Panc1 (cell line): ENCODE measurements at places on chromosomes 6 and 20. TPM values are rescaled to one million over a fixed set of nuclear protein-coding genes. Genes with fewer than 3 reads are reported as not detected.

DNA sequence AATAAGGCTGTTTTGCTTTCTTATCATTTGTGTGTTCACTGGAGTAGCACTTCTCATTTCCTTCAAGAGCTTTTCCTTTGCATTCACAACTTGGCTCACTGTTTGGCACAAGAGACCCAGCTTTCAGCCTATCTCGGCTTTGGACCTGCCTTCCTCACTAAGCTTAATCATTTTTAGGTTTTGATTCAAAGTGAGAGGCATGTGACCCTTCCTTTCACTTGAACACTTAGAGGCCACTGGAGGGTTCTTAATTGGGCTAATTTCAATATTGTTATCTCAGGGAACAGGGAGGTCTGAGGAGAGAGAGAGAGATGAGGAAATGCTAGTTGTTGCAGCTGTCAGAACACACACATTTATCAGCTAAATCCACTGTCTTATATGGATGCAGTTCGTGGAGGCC, 82.9 kb upstream of the SCAF8 start:
- no peak for DNase-seq
- H3K36me3 ChIP-seq: no peaks in the 10 kb centered on the region
- H3K27me3 ChIP-seq: no peaks in the 10 kb centered on the region
- H3K4me3 ChIP-seq: no peak overlapping the region
- no peak overlapping the region for H3K27ac ChIP-seq
- H3K4me1 ChIP-seq: peaks cover 4% of the 10 kb centered on the region; the same call in 1 of the 2 replicates

- H3K27me3 ChIP-seq: no peaks in the 10 kb centered on the region
- no peak overlapping the region for H3K27ac ChIP-seq
- DNase-seq: no peak
- peaks cover 9% of the 10 kb centered on the region for H3K4me1 ChIP-seq
- no peak overlapping the region for H3K4me3 ChIP-seq
Measured at GRCh38 chr6:33799454-33800113, 4.2 kb downstream of the MLN start.

- no peaks in the 10 kb centered on the region for H3K36me3 ChIP-seq
- H3K4me3 ChIP-seq: no peak overlapping the region
- no peaks in the 10 kb centered on the region for H3K27me3 ChIP-seq
- no peak overlapping the region for H3K27ac ChIP-seq
- 0 out of 2 replicates have a peak, but pooled peaks cover 6% of the 10 kb centered on the region for H3K4me1 ChIP-seq
- DNase-seq: no peak
Measured at GRCh38 chr20:53522026-53522425, 71.6 kb downstream of the ZNF217 start.

DNA sequence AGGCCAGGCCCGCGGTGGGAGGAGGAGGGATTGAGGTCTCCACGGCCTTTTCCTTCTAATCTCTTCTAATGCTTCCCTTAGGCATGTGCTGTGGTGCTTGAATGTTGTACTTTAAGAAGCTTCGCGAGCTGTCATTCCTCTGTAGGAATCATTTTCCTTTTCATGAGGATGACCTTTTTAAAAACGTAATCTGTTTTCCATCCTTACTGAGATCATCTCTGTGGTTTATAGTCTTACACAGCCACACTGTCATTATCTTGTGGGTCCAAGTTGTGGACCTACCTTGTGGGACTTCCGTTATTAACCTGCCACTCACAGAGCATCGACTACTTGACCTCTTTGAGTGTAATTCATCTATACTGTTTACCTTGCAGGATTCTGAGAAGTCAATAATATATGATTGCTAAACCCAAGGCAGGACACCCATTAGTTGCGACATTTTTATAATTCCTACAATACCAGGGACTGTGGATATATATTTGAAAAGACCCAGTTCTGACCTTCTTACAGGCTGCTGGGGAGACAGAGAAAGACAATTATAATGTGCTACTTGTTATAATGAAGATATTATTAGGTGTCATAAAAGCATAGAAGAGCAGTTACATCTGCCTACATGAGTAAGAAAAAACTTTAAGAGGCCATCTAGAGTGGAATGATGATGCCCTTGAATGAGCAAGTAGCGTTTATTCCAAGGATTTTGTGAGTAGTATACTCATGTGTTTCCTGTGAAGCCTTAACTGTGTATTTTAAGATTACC, 842 bp downstream of the SLC25A27 start:
- peak overlapping the region; percentile 94 for H3K4me3 ChIP-seq
- H3K4me1 ChIP-seq: peaks cover 9% of the 10 kb centered on the region
- no peak for DNase-seq
- no peaks in the 10 kb centered on the region for H3K36me3 ChIP-seq
- H3K27me3 ChIP-seq: peaks cover 24% of the 10 kb centered on the region
- H3K27ac ChIP-seq: no peak overlapping the region

Gene MLN
- not detected for total RNA-seq

Gene EGFL8
- total RNA-seq: 11.1 TPM

Gene CNBD2
- total RNA-seq: 3.7 TPM

DNA sequence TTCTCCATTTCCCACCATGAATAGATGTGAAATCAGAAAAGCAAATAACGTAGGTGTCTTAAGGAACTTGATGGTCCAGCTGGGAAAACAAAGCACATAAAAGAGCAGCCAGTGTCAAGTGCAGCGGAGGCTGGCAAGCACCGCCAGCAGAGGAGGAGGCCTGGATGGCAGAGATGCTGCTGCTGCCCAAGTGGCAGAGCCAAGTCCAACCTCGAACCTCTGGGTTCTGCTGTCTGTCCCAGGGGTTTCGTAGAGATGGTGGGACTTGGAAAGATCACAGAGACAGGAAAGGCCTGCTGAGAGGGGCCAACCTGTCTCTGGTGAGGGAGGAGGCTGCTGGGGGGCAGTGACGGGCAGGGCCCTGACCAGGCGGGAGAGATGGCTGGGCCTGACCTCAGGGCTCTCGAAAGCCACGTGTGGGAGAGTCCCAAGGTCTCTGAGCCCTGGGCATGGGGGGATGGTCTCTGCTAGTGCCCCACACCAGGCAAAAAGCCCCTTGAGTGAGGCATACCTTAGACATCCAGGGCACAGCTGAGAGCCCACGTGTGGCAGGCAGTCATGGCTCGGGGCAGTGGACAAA, 77.3 kb downstream of the TCP11 start:
- no peak overlapping the region for H3K4me3 ChIP-seq
- no peaks in the 10 kb centered on the region for H3K36me3 ChIP-seq
- H3K27me3 ChIP-seq: no peaks in the 10 kb centered on the region
- H3K4me1 ChIP-seq: no peaks in the 10 kb centered on the region
- H3K27ac ChIP-seq: no peak overlapping the region

Gene ZNF343
- 13.4 TPM for total RNA-seq

GRCh38 chr6:53896196-53896595, 101.4 kb downstream of the LRRC1 start:
- H3K27ac ChIP-seq: no peak overlapping the region
- H3K36me3 ChIP-seq: no peaks in the 10 kb centered on the region
- H3K4me3 ChIP-seq: no peak overlapping the region
- no peak for DNase-seq

Gene PI3
- not detected for total RNA-seq

Gene NKAIN2
- 2.6 TPM for total RNA-seq

DNA sequence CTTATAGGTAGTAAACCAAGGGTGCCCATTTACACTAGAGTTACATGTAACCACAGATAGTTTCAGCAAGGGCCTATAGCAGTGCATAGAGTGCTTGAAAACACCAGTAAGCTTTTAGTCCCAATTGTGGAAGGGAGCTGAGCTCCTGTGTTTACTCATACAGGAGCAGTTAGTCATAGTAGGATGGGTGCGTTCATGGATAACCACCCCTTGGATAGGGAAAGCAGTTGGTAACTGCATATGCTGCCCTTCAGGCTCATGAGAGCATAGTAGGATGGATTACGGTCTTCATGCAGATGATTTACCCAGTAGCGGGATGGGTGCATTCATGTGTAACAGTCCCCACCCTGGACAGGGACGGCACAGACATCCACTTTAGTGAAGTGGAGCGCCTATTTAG, 45.1 kb downstream of the OR2B6 start:
- H3K27me3 ChIP-seq: peaks cover 2% of the 10 kb centered on the region; the same call in 1 of the 2 replicates
- H3K27ac ChIP-seq: no peak overlapping the region
- no peaks in the 10 kb centered on the region for H3K36me3 ChIP-seq
- DNase-seq: no peak
